Sigmoid colon (tissue), 7 donors: ENCODE measurements at places on chromosomes 11 and 22.

DNA sequence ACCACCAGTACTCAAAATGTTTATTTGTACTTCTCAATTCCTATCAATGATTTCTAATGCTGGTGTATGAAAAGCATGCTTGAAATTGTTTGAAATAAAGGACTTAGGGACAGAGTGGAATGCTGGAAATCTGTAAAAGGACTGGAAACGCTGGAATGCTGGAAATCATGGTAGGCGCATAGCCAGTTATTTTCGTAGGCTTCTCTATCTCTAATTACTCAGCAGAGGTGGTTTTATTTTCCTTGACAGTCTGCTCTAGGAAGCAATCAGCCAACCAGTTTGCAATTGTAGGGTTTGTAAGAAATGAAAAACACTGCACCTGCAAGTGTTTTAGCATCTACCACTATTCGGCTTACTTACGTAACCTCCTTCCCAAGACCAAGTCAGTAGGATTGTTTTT is 788 bp downstream of the LIN7C start:
- H3K27ac ChIP-seq: peak overlapping the region; percentile 89
- no peaks in the 10 kb centered on the region for H3K27me3 ChIP-seq
- peaks cover 14% of the 10 kb centered on the region for H3K36me3 ChIP-seq
- no peak for DNase-seq

GRCh38 chr11:32494629-32495028 is 59.3 kb upstream of the WT1 start:
- no peak overlapping the region for H3K27ac ChIP-seq
- H3K27me3 ChIP-seq: no peaks in the 10 kb centered on the region
- H3K36me3 ChIP-seq: no peaks in the 10 kb centered on the region
- DNase-seq: no peak

- no peaks in the 10 kb centered on the region for H3K27me3 ChIP-seq
- no peaks in the 10 kb centered on the region for H3K36me3 ChIP-seq
- H3K4me3 ChIP-seq: no peak overlapping the region
These were observed 43.1 kb upstream of the TRIM77 start for GRCh38 chr11:89667001-89667400.

DNA sequence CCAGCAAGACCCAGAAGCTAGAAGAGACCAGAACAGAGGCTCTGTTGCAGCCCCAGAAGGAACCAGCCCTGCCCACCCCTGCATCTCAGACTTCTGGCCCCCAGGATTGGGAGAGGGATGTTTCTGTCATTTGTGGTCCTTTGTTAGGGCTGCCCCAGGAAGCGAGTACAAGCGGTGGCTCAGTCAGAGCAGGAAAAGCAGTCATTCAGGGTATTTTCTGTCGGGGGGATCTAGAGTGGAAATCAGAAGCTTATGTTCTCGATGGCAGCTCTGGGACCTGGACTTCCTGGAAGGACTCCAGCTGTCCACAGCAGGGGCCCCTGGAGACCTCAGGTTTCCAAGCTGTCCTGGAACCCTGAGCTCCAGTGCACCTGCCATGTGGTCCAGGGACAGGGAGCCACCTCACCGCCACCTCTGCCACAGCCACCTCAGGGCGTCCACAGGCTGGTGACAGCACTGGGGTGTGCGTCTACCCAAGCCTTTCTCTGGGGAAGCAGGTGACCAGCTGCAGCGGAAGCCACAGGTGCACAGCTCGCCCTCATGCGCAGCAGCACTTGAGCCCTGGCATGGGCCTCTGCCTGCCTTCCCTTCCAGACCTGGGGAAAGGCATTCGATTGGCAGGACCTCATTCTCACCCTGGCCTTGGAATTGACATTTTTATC is 2.6 kb downstream of the KRTAP5-5 start:
- no peaks in the 10 kb centered on the region for H3K27me3 ChIP-seq
- H3K4me3 ChIP-seq: no peak overlapping the region
- H3K27ac ChIP-seq: no peak overlapping the region
- DNase-seq: peak; percentile 44

- peaks cover 25% of the 10 kb centered on the region for H3K4me1 ChIP-seq
- peaks cover 71% of the 10 kb centered on the region for H3K27me3 ChIP-seq
- DNase-seq: peak; percentile 56
- H3K27ac ChIP-seq: no peak overlapping the region
- peak overlapping the region; percentile 71 for H3K4me3 ChIP-seq
- H3K36me3 ChIP-seq: peaks cover 4% of the 10 kb centered on the region
These were observed 1.4 kb downstream of the MDK start for GRCh38 chr11:46382646-46383403.

- H3K27me3 ChIP-seq: no peaks in the 10 kb centered on the region
- peak; percentile 73 for DNase-seq
- H3K4me3 ChIP-seq: no peak overlapping the region
These were observed 27.8 kb downstream of the CD82 start for GRCh38 chr11:44593251-44593650.

DNA sequence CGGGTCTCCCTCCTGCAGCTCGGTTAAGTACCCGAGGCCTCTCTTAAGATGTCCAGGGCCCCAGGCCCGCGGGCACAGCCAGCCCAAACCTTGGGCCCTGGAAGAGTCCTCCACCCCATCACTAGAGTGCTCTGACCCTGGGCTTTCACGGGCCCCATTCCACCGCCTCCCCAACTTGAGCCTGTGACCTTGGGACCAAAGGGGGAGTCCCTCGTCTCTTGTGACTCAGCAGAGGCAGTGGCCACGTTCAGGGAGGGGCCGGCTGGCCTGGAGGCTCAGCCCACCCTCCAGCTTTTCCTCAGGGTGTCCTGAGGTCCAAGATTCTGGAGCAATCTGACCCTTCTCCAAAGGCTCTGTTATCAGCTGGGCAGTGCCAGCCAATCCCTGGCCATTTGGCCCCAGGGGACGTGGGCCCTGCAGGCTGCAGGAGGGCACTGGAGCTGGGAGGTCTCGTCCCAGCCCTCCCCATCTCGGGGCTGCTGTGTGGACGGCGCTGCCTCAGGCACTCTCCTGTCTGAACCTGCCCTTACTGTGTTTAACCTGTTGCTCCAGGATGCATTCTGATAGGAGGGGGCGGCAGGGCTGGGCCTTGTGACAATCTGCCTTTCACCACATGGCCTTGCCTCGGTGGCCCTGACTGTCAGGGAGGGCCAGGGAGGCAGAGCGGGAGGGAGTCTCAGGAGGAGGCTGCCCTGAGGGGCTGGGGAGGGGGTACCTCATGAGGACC is 25.0 kb downstream of the FADS3 start:
- DNase-seq: no peak
- peaks cover 5% of the 10 kb centered on the region for H3K4me1 ChIP-seq
- H3K27ac ChIP-seq: no peak overlapping the region
- no peaks in the 10 kb centered on the region for H3K36me3 ChIP-seq

- DNase-seq: no peak
- no peaks in the 10 kb centered on the region for H3K36me3 ChIP-seq
- H3K4me1 ChIP-seq: no peaks in the 10 kb centered on the region
- H3K27me3 ChIP-seq: no peaks in the 10 kb centered on the region
These were observed 70.7 kb downstream of the EMSY start for GRCh38 chr11:76515494-76515893.

- H3K27ac ChIP-seq: no peak overlapping the region
- peaks cover 93% of the 10 kb centered on the region for H3K27me3 ChIP-seq
- no peak for DNase-seq
- H3K4me3 ChIP-seq: no peak overlapping the region
- no peaks in the 10 kb centered on the region for H3K36me3 ChIP-seq
- H3K4me1 ChIP-seq: no peaks in the 10 kb centered on the region
These were observed 23.2 kb downstream of the MFNG start for GRCh38 chr22:37462983-37463382.
